ENCODE measurements at places on chromosomes 12 and 14.

DNA sequence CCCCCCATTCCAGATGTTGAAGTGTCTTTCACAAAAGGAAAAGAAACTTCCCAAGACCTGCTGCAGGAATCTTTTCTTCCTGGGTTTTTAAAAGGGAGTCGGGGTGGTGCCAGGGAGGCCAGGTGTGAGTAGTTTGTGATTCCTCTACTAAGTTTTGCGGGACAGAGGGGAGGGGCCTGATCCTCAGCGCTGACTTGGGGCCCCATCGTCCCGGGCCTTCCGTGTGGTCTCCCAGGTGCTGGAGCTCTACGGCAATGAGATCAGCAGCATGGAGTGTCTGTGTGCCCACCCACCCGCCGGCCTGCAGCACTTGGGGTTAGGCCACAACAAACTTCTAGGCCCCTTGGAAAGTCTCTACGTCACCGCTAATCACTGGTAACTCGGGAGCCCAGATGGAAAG lies 4.5 kb downstream of the LRRC43 start:
- no peak for DNase-seq

DNA sequence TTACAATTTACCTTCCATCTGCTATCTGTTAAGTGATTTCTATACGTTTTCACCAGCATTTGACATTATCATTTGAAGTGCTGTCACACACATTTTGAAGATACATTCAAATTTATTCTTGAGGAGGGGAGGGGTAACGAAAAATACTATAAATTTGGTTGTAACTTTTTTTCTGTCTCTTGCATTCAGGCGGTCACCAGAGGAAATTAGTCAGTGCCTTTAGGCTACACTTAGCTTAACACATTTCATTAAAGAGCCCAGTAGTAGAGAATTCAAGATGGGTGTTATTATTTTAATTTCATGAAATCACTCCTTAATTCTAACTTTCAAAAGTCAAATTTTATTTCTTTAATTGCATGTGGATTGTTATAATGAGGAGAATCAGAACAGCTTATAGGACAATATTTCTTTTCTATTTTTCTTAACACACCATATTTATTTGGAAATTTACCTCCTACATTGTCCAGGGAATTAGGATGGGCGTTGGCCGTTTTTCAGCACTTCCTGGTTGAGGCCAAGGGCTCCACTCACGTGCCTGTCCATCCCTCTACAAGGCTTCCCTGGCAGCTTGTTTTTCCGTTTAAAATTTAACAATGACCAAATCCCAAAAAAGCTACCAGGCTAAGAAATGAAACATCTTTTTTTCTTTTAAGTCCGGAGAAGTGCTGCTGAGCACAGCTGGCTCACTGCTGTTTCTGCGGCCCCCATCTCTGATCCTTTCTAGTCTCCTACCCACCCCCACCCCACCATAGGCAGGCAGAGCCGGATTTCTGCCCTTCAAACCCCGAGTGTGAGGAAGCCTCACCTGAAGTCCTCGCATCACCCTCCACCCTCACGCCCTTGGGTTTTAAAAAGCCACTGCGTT lies 1.1 kb upstream of the FAR2 start:
- DNase-seq, result no peak

- no peak for DNase-seq
These were observed 29.2 kb downstream of the GALNT16 start for GRCh38 chr14:69288956-69289705.

DNA sequence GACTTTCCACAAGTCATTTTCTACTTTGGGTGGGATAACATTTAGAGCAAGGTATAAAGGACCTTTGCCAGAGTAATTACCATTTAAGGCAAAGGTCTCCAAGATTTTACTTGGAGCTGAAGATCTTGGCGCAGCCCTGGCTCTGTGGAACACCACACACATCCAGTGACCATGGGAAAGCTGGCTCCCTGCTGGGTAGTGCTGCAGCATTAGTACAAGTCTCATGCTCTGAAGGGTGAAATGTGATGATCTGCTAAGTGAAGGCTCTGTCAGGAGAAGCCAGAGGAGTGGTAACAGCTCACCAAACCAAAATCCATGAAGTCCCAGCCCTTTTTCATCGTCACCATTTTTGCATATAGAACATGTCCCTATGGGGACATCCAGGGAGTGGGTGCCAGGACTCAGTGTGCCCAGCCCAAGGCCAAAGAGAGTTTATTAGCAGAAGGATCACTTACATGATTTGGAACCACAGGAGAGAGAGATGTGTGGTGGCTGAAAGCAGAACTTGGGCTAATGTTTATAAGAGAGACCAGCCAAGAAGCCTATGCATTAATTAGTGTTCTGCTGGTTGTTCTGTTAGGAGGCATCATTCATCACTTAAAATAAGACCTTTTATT lies 110.7 kb downstream of the SLC38A6 start:
- no peak for DNase-seq

- DNase-seq, result no peak
These were observed 23.6 kb downstream of the PLEKHH1 start for GRCh38 chr14:67556671-67557070.

DNA sequence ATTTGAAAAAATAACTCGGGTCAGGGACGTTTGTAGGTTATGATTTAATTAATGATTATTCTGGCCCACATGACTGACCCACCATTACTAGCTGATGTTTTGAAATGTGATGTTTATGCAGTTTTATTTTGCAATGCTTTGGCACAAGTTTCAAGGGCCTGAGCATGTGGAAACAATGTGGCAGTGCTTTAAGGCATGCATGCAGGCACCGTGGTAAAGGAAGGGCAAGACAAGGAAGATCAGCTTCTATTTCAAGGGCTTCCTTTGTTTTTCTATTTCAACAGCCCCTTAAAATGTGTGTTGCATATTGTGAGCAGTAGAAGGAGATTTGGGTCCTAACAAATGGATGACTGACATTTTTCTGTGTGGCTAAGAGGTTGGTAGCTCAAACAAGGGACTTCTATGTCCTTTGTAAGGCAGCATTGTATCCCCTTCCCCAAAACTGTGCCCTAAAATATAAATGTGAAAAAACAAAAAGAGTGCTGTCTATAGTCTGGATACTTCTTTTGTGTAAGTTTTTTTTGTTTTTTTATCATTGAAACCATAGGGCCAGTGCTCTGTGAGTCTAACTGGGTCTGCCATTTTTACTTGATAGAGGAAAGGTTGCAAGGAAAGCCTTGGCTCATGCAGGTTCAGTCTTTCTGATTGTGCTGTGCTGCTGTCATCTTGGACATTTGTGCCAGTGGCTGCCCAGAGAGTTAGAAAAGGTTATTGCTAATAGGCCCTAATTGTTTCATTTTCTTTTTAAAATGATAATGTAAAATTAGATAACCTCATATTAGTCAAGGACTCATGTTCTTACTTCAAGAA lies 103.5 kb downstream of the FGD4 start:
- DNase-seq, result no peak

DNA sequence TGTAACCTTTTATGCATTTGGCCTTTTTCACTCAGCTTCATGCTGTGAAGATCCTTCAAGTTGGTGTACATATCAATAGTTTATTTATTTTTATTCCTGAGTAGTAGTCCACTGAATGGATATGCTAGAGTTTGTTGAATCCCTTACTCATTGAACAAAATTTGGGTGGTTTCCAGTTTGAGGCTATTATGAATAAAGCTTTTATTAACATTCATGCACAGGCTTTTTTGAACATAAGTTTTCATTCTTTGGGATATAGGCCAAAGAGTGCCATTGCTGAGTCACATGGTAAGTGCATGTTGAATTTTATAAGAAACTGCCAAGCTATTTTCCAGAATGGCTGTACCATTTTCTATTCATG lies 59.5 kb upstream of the CAPRIN2 start:
- DNase-seq, result no peak
